Stimulated activated CD4-positive, alpha-beta T cell treated with anti-CD3 and anti-CD28 coated beads, TNF-alpha, amount 100 ng/mL, for 4 hours (primary cell): ENCODE measurements at places on chromosomes 13 and 19.

DNA sequence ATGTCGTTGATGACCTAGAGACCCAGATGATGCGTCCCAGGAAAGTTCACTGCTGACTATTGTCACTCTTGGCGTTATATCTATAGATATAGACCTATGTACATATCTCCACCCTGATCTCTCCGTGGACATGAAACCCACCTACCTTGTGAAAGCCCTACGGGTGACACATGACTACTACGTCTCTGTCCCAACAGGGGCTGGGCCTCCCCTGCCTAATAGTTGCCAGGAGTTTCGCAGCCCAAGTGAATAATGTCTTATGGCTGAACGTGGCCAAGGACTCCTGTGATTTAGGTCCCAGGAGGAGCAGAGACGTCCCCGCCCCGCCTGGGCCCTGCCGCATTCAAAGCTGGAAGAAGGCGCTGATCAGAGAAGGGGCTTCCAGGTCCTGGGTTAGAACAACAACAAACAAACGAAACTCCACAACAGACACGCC lies 4.9 kb upstream of the POU4F1 start:
- DNase-seq: no peak

GRCh38 chr13:68048802-68049359 lies 818.7 kb upstream of the PCDH9 start:
- DNase-seq: no peak

GRCh38 chr19:17772172-17772571 lies 20.9 kb downstream of the FCHO1 start:
- no peak for DNase-seq

- no peak for DNase-seq
Measured at GRCh38 chr13:50592412-50593155, 250.9 kb downstream of the DLEU7 start.

- no peak for DNase-seq
Measured at GRCh38 chr19:11337080-11337479, 2.4 kb downstream of the RAB3D start.

- no peak for DNase-seq
Measured at GRCh38 chr19:21460686-21461085, 44.7 kb upstream of the ZNF429 start.

- no peak for DNase-seq
Measured at GRCh38 chr19:57759096-57759495, 10.4 kb upstream of the ZNF586 start.

GRCh38 chr19:50315773-50316448 lies 13.3 kb downstream of the KCNC3 start:
- DNase-seq: no peak

DNA sequence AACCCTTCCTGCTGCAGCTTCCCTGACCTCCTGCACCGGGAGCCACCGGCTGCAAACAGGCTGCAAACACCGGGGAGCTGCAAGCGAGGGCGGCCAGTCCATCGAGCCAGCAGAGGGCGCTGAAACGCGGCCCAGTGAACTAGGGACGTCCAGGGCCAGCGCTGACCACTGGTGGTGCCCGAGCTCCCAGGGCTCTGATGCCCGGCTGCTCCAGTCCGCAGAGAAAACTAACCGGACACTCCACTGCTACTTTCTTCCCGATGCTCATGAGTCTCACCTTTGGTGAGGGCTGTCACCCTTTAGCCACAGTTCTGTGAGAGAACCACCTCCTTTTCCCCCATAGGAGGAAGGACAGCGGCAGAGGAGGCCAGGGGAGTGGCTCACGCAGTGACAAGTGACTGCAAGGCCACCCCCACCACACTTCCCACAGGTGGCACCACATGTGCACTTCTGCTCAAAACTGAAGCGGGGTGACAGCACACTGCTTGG lies 82.8 kb upstream of the MTIF3 start:
- DNase-seq: peak; percentile 9

DNA sequence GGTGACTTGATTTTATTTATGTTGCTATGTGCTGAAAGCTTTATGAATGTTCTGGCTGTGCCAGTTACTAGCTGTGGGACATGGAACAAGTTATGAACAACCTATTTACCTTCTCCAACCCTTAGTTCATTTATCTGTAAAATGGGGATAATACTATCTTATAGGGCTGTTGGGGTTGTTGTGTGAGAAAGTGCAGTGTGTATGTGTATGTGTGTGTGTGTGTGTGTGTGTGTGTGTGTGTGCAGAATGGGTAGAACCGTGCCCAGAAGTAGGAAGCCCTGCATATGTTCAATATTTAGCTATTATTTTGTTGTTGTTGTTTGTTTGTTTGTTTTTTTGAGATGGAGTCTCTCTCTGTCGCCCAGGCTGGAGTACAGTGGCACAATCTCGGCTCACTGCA lies 20.4 kb downstream of the ZSWIM9 start:
- DNase-seq: no peak

DNA sequence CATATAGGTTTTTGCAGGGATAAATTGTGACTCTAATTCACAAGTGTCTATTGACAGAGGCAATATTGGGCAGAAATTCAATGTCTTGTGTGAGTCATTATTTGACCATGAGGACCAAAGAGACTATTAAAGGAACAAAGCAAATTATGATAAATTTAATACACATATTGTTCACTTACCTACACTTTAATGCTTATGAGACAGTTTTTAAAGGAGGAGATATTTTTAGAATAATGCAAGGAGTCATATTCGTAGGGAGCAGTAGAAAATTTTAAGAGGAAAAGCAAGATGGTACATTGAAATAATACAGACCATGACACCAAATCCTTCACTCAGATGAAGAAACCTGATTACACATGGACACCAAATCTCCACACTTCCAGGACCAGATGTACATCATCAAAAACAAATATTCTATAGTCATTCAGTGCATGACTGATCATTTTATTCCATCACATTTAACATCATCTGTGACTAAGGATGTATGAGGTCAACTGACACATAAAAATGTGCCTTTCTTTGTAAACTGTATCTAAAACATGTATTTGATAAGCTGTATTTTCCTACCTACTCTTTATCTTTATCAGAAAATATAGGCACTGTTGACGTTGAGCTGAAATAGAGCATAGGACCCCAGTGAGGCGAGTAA lies 4.2 kb upstream of the OR7A17 start:
- DNase-seq: no peak

GRCh38 chr13:48624858-48625257 lies 28.9 kb upstream of the CYSLTR2 start:
- DNase-seq: no peak

DNA sequence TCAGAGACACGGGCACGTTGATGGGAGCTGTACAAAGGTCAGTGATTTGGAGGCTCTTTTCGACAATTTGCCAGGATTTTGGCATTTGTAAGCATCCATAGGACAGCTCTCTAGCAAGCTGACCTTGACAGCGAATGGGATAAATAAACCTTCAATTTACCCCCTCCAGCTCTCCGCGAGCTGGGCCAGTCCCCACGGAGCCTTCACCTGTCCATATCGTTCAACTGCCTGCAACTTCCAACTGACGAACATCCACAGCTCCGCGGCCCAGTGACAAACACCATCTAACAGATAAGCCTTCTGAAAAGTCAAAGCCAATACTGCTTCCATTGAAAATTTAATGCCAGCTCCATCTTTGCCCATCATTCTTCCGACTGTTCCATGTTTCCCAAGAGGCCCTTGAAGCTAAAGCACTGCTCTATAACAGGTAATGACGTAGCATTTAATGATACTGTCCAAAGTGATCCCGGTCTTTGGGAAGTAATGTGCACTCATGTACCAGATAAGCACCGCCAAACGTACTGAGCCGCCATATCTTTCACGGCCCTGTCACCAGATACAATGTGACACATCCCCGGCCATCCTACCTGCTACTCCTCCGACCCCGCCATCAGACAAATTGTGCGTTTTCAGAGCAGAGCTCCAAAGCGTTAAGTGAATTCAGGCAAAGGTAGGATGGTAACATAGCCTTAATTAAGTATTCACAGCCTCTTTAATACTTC lies 365.3 kb upstream of the ZNF507 start:
- DNase-seq: no peak

DNA sequence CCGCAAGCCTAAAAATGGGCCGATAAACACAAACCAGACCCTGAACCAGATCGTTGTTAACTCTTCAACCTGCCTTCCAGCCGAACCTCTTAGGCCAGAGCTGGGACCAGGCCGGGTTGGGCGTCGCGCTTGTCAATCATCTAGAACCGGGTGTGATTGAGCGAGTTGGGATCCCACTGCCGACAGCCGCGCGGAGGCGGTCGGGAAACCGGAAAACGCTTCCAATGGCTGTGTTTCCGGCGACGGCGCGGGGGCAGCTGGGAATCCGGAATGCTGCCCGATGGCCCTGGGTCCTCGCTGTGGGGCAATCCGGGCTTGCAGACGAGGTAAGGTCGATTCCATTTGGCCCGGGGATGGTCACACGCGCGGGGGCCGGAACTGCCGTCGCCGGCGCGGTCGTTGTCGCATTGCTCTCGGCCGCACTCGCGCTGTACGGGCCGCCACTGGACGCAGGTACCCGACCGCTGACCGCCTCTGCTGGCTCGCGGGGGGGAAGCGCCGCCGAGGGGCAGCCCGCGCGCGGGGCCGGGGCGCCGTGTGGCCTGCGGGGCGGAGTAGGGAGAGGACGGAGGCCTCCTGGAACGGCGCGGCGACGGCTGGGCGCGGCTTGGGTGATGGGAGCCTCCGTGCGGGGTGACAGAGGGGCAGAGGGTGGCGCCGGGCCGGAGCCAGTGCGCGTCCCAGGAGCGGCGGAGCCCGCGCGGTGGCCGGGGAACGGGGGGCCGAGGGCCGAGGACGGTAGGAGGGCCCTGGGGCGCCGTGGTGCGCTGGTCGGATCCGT lies at the start of gene NAXD:
NAXD (plus strand) TSS at position 224 of the 781 bp plus-strand sequence; CDS start at position 281, 57 bp downstream.
- DNase-seq: peak; percentile 68

DNA sequence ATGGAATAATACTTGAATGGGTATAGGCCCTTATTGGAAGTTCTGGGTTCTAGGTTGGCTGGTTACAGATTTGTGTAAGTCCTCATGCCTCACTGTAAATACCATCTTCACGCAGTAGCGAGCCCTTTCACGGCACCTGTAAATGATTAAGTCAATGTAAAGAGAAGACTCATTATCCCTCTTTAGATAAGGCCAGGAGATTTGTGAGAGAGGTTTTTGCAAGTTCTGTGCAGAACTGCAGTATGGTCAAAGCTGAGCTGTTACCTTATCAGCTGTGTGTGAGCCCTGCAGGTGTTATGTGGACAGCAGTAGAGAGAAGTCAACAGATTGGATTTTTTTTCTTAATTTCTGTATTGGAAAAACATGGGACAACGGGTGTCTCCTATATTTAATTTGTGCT lies 141.6 kb downstream of the SHISA2 start:
- no peak for DNase-seq

DNA sequence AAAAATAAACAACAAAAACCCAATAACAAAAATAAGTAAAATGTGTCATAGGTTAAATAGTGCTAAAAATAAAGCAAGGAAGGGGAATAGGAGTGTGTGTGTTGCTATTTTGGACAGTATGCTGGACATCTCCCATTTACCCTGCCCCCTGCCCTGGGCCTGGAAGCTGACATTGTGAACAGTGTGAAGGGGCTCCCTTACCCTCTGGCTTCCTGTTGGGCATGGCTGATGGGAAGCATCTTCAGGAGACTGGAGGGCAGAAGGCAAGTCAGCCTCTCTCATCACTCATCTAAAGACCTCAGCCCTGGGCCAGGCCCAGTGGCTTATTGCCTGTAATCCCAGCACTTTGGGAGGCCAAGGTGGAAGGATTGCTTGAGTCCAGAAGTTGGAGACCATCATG lies 26.7 kb downstream of the KCTD15 start:
- DNase-seq: no peak

GRCh38 chr13:32582281-32582680 lies 4.0 kb upstream of the PDS5B start:
- DNase-seq: no peak

GRCh38 chr19:18932216-18932841 lies 8.7 kb downstream of the HOMER3 start:
- DNase-seq: peak; percentile 76

DNA sequence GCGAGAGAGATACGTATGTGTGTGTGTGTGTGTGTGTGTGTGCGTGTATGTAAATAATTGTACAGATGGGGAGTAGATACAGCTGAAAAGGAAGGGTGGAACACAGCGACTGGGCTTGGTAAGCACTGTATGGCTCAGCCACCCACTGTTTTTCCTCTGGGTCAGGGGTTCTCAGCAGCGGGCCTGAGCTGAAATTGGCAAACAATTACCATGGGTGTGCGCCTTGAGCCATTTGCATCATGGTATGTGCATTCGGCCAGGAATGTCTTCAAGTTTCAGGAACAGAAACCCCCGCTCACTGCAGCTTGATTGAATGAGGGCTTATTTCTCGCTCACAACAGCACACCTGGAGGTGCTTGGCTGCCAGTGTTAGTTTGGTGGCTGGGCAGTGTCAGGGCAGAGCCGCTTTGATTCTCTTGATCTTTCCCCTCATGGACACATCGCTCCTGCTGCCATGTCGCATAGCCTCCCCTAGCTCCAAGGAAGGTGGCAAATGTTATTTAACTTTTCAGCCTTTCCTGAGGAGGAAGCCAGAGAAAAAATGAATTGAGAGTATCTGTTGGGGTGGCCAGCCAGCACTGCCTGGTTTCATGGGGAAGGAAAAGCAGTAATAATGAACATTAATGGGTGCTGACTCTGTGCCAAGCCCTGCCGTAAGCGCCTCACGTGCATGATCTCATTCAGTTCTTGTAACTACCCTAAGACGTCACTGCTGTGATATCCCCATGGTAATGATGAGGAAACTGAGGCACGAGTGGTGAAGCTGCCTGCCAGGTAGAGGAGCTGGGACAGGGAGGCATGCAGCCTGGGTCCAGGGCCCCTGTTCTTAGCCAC lies 126.9 kb downstream of the SIPA1L3 start:
- no peak for DNase-seq

- DNase-seq: no peak
Measured at GRCh38 chr13:28942906-28943305, 122.8 kb downstream of the MTUS2 start.

DNA sequence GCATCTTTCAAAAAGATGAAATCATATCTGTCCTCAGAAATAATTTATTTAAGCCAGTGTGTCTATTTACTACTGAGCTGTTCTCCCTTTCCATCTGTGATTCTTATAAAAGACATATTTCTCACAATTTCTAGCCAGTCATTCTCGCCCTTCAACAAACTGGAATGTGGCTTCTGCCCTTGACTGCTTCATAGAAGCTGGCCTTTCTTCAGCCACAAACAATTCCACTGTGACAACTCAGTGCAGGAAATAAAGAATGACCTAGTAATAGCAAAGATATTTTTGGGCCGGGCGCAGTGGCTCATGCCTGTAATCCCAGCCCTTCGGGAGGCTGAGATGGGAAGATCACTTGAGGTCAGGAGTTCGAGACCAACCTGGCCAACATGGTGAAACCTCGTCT lies 655.5 kb downstream of the PCDH9 start:
- no peak for DNase-seq

GRCh38 chr13:109412283-109412901 lies 374.0 kb downstream of the IRS2 start:
- no peak for DNase-seq
